ENCODE measurements at places on chromosomes 6 and 20.

- no peak for DNase-seq
Measured at GRCh38 chr6:23145781-23146180, 576.4 kb downstream of the HDGFL1 start.

DNA sequence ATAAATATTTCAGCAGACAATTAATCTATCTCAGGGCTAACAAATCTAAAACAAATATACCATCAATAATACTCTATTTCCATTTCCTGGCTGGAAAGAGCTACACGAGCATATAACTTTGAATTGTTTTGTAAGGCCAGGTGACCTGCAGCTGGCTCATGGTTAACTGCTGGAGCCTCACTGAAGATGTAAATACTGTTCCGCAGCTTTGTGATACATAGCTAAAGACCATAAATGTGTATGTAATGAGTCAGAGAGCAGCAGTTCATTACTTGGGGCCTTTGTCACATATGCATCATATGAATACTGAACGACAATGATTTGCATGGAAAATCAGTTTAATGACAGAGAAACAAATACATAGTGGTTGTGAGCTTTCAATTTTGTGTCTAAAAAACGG lies 109.4 kb upstream of the CCN2 start:
- DNase-seq = no peak

DNA sequence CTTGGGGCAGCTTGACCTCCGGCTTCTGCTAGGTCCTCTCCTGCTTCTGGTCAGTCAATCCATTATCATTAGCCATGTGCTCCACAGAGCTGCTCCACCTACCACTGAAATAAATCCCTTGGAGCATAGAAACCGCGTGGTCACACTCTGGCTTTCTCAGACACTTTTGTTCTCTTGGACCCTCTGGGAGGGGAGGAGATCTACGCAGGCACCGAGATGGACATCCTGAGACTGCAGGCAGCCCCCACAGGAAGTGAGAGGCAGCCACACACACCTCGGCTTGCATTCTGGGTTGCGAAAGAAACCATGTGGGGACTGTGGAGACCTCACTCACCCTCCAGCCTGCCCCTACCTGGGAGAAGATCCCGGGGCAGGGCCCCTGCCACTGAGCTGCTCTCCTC lies 79.5 kb downstream of the FYN start:
- no peak for DNase-seq

DNA sequence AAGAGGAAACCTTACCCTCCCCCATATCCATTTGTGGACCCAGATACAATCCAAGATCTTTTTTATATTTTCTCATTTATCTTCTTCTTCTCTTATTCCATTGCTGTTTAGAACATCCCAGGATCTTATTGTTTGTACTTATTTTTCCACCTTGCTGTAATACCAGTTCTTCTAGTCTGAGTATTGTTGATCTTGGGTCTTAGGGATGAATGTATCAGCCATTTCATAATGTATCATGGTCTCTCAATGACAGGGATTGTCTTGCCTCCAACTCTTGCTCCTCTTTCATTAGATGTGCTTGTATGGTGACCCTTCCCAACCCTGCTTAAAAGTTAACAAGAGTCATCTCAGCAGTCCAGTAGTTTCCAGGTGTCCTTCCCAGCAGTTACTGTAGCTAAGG lies 63.3 kb downstream of the MAP3K4 start:
- no peak for DNase-seq

DNA sequence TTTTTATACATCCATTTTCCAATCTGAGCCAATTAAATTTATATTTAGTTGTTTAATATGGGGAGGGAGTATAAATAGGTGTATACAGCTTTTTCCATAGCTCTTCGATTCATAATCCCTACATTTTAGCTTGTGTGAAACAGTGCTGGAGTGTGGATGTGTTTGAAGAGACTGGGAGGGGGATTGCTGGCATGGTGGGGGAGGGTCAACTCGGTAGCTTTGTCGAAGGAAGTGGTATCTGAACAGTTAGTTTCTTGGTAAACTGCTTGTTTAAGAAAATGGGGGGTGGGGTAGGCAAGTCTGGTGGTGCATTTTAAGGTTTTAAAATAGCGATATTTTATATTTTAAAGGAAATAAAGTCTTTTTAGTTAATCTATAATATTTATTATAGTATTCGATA lies 1.4 kb upstream of the LIN28B start:
- no peak for DNase-seq

DNA sequence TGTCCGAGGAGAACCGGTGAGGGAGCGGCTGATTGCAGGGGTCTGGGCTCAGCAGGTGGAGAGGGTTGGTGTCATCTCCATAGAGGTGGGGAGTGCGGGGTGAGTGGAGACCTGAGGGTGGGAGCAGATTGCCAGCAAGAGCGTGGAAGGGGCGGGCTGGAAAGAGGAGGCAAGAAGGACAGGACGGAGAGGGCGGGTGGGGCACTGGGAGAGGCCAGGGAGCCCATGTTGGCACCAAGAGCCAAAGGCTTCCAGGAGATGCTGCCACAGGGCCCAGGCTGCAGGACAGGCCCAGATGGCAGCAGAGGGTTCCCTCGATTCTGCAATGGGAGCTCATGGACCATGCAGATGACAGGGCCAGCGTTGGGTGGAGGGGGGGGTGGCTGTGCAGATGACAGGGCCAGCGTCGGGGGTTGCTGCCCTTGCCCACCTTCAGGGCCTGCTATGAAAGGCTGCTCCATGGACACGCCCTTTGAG lies 105.4 kb downstream of the TMEM242 start:
- DNase-seq = no peak

GRCh38 chr6:139240161-139241010 lies 51.4 kb downstream of the TXLNB start:
- DNase-seq = no peak

DNA sequence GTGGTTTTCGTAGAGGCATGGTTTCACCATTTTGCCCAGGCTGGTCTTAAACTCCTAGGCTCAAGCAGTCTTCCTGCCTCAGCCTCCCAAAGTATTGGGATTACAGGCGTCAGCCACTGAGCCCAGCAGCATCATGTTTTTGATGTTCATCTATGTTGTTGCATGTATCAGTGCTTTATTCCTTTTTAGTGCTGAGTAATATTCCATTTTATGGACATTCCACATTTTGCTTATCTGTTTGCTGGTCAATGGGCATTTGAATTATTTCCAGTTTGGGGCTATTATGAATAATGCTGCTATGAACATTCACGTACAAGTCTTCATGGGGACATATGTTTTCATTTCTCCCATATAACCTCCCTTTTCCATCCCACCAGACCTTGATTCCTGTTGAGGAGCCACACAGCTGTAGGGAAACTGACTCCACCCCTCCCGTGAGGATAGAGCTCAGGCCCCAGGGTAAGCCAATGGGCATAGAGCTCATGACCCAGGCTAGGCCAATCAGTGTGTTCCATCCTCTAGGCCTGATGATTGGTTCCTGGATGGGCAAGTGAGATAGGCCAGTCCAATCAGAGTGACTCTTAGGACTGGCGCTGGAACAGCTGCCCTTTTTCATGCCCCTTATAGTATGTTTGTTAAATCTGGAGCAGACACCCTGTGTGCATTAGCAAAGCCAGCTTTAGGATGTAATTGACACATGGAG lies 49.5 kb downstream of the DLGAP4 start:
- no peak for DNase-seq

DNA sequence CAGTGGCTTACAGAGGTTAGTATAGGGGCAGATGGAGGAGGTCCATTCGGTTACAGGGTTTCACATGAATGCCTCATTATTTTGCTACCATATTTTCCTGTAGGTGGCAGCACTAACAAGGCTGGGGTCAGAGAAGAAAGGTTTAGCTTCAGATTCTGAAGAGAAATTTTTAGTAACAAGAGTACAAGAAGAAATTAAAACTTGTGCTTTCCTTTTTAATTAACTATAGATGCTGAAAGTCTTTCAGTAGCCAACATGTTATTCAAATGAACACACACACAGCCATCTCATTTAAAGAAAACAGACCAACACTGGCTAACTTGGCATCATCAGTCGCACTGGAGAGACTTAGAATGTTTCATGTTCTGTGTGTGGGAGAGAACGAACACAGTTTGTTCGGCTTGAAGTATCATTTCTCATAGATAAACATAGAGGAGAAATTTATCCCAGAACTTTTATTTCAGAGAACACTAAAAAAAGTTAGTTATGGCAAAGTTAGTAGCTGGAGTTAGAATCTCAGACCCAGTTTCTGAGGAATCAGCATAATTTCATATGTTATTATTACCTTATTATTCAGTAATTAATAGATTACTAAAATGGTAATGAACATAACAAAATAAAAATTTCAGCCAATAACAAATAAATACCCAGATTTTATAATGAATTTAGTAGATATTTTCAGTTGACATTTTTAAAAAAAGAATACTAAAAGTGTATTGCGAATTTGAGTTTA lies 314.0 kb upstream of the RSPO3 start:
- peak; percentile 14 for DNase-seq

DNA sequence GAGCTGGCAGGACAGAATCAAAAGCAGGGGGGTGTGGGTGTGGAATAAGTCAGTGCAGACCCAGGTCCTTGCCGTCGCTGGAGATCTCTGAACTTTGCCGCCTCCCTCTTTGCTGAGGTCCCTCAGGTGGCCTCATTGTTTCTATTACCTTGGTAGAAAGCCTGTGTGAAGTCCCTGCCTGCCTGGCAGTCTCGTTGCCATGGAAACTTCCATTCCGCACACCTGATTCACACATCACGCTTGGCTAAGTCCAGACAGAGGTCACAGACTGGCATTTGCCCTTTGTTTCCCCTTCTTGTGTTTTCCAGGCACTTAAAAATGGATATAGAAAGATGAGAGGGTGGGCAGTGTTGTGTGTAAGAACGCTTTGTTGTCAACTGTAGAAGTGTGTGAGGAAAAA lies 260.6 kb downstream of the PRL start:
- peak; percentile 7 for DNase-seq

GRCh38 chr20:49657118-49657901 lies 56.4 kb downstream of the B4GALT5 start:
- no peak for DNase-seq

- DNase-seq = no peak
Measured at GRCh38 chr20:20395903-20396568, 28.1 kb downstream of the INSM1 start.

- DNase-seq = peak; percentile 63
Measured at GRCh38 chr6:71012866-71013469, 56.1 kb upstream of the B3GAT2 start.
